ENCODE measurements at places on chromosomes 2 and 18.
A peak's percentile ranks its signal among the peaks of the same experiment; 100 is the strongest.

DNA sequence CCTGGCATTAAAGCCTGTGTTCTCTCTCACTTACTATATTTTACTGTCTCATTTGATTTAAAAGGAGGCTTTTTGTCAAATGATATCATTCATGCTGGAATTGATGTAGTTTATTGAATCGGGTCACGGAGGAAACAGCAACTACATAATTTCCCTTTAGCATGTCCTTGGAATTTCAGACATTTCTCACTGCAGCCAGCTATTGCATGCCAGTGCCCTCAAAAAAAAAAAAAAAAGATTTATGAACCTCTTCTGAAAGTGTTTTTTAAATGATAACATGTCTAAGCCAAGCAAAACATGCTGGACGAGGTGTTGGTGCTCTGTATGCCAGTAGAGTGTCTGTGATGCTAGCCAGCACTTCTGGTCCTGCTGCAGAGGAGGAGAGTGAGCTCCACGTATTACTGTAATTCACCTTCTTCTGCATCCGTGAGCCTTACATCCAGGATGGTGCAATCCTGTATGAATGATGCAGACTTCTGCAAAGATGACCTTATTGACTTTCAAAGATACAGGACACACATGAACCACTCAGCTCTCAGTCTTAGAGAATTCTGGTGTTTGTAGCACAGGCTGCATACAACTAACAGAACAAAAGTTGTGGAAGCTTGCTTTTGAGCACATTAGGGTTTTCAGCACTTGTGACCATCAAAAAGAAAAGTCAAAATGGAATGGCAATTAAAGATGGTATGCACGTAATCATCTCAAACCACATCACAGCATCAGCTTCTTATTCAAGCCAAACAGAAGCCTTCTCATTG is 31.1 kb downstream of the UGP2 start:
- no peak for DNase-seq

DNA sequence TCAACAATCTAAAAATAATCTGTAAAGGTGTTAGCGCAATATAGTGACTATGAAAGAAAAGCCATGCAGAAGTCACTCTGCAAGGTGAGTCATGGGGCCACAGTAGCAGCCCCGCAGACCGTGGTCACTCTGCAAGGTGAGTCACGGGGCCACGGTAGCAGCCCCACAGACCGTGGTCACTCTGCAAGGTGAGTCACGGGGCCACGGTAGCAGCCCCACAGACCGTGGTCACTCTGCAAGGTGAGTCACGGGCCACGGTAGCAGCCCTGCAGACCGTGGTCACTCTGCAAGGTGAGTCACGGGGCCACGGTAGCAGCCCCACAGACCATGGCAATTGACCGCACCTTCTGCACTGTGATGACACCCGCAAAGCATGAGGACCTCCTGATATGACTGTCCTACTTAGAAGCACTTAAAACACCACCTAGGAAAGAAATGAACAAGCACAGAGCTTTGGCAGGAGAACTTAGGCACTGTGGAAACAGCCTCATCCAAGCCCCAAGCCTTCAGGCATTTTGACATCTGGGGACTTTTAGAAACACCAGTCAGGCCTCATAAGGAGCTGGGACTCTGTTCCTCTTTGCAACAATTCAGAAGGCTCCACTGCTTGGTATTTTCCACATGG is 70.1 kb downstream of the LDLRAD4 start:
- DNase-seq, result no peak

DNA sequence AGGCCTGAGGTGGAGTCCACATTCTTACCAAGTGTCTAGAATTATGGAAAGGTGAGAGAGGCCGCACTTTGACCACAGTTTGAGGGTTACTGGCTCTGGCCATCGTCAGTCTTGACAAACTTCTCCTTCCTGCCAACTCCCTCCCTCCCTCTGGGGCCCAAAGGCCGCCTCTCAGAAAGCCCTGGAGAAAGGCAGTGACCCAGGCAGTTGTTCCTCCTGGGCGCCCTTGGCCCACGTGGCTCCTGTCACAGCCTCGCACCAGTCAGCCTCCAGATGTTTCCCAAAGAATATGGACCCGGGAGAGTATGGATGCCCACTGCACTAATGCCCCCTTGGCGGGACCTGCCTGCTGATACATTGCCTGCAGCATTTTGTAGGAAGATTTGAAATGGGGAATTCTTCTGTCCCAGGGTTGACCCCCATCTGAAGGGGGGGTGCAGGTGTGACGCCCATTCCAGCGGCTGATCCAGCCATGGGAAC is 61.7 kb downstream of the ASB1 start:
- DNase-seq, result no peak

GRCh38 chr2:214577769-214578168 is 166.9 kb downstream of the VWC2L start:
- DNase-seq, result no peak

DNA sequence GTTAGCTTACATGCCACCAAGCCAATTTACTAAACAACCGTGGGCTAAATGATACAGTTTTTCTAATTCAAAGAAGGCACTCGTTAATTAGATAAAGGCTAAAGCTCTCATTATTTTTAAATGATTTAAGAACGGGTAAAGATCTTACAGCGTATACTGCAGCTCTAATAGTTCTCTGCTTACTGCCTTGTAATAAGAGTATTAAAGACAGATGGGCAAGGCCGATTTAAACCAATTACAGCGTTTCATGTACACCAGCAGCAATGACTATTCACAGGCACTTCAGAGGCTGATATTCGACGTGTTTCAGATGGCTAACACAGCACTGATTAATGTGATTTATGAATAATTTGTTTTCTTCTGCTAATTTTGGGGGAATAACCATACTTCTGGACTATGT is 259.3 kb downstream of the ZNF407 start:
- no peak for DNase-seq

- no peak for DNase-seq
Measured at GRCh38 chr18:8754995-8755960, 49.9 kb downstream of the MTCL1 start.

GRCh38 chr18:53191634-53192033 is 851.6 kb downstream of the DCC start:
- no peak for DNase-seq

GRCh38 chr2:201450954-201451291 is 335 bp downstream of the TRAK2 start:
- no peak for DNase-seq

DNA sequence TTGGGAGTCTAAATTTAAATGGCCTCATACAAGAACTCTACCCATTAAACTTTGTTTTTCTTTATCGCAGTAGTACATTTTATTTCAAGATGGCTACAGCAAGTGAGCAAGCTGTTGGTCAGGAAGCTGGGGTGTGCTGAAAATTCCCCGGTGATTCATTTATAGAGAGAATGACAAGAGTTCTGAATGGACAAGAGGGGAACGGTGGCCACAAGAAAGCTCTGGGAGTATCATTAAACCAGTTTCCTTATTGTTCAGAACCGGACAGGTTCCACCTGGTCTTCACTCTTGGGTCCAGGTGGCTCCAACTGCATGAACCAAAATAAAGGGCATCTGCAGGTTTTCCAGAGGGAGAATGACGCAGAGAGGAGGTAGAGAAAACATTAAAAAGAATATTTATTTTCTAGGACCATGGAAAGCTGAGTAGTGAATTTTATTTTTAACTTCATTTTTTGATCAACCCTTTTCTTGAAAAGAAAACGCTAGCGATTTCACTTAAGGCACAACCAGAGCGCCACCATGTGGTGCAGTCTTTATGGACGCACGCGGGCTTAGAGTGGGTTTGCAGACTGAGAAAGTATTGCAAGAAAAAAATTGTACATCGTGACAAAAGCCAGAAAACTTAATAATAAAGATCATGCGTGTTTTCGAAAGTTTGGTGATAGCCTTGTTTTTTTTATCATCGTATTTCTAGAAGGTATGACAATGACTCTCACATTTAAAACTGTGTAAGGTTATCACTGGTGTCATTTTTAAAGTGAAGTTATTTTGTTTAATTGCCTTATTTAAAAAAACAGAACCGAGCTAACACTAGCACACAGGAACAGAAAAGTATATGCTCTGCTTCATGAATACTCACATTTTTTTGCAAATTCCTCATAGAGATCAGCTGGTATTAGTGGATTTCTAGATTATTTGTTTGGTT is 97.9 kb upstream of the NOL4 start:
- DNase-seq, result peak; percentile 77

- DNase-seq, result no peak
Measured at GRCh38 chr18:21369146-21369545, 127.1 kb downstream of the GREB1L start.

GRCh38 chr2:69241093-69241492 is 145.9 kb downstream of the GFPT1 start:
- DNase-seq, result no peak

GRCh38 chr2:201807452-201807999 is 1.2 kb downstream of the CDK15 start:
- DNase-seq, result peak; percentile 51

GRCh38 chr2:134558208-134558830 is 160.5 kb downstream of the TMEM163 start:
- no peak for DNase-seq

DNA sequence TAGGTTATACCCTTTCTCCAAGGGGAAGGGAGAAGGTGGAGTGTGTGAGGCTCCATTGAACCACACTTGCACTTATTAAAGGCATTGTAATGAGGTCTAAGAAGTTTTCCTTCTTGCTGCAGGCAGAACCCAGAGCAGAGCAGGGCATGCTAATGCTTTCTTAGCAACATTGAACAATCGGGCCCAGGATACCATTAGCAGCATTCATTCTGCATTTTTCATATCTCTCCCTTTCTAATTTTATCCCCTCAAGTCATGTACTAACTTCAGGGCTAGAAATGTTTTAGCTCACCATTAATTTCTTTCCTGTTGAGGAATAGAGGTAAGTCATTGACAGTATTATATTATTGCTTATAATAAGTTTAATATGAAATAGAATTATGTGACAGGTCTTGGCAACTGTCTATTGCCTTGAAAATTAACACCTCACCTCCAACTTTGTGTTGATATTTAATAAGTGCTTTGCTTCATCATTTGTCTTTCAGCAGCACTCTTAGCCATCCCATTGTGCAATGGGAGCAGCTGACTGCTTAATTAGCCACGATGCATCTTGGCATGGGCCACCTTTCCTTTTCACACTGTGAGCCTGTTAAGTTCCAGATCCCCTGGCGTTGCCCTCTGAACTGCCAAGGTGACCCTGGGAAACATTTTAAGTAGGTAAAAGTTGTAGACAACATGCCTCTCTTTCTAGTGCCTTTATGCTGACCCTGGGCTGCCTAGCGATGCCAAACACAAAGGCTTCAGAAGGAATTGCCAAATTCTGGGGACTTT is 300.8 kb upstream of the MEX3C start:
- no peak for DNase-seq
